ENCODE measurements at places on chromosomes 13 and 19. TPM values are rescaled to one million over a fixed set of nuclear protein-coding genes. Genes with fewer than 3 reads are reported as not detected.
A peak's percentile ranks its signal among the peaks of the same experiment; 100 is the strongest.

The HIF3A gene
- not detected for total RNA-seq

The PDCD5 gene
- 51.0 TPM for total RNA-seq

The SYNGR4 gene
- not detected for total RNA-seq

The IGSF23 gene
- total RNA-seq = not detected

The SIGLEC11 gene
- total RNA-seq = under 0.01 TPM

The CABP5 gene
- not detected for total RNA-seq

The SMIM44 gene
- not detected for total RNA-seq

- no peaks in the 10 kb centered on the region for H3K27me3 ChIP-seq
- DNase-seq = no peak
- H3K4me1 ChIP-seq = peaks cover 10% of the 10 kb centered on the region
- no peak overlapping the region for H3K27ac ChIP-seq
- no peaks in the 10 kb centered on the region for H3K36me3 ChIP-seq
Observed at GRCh38 chr13:94988654-94989053, 276.3 kb upstream of the SOX21 start.

DNA sequence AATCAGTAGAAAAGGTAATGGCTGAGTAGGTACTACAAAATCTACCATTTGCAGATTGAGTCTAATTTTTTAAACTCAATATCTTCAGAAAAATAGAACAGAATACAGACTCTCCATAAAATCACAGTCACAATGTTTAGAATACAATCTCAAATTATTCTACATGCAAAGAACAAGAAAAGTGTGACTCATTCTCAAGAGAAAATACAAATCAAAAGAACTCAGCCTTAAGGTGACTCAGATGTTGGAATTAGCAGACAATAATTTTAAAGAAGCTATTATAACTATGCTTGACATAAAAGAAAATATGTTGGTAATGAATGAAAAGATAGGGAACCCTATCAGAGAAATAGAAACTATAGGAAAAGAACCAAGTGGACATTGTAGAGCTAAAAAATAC, 78.9 kb downstream of the RXFP2 start:
- no peak overlapping the region for H3K4me3 ChIP-seq
- H3K36me3 ChIP-seq = no peaks in the 10 kb centered on the region
- H3K27ac ChIP-seq = no peak overlapping the region
- DNase-seq = no peak

DNA sequence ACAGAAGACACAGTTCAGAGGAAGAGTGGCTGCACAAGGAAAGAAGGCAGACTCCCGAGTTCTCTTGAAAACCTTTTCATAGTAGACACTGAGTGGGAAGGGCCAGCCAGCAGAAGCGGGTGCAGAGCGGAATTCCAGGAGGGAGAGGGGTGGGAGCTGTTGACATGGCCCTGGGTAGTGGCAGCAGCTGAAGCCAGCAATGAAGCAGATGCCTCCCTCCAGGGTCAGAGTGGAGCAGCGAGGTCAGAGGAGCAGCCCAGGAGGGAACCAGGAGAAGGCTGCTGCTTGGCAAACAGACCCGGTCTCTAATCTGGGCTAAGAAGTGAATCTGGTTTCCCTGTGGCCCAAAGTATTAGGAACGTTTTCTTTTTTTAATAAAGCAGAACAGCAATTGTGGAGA, 73.9 kb upstream of the SPATA13 start:
- H3K4me1 ChIP-seq = no peaks in the 10 kb centered on the region
- no peaks in the 10 kb centered on the region for H3K36me3 ChIP-seq
- DNase-seq = no peak
- peaks cover 12% of the 10 kb centered on the region for H3K27me3 ChIP-seq
- no peak overlapping the region for H3K4me3 ChIP-seq
- H3K27ac ChIP-seq = no peak overlapping the region

GRCh38 chr13:52850396-52851136, 2.1 kb upstream of the PCDH8 start:
- H3K4me1 ChIP-seq = no peaks in the 10 kb centered on the region
- peak; percentile 98 for DNase-seq
- H3K4me3 ChIP-seq = peak overlapping the region; percentile 72
- peaks cover 51% of the 10 kb centered on the region for H3K27me3 ChIP-seq
- no peak overlapping the region for H3K27ac ChIP-seq

- H3K27me3 ChIP-seq = no peaks in the 10 kb centered on the region
- DNase-seq = no peak
- no peaks in the 10 kb centered on the region for H3K4me1 ChIP-seq
- H3K36me3 ChIP-seq = peaks cover 9% of the 10 kb centered on the region
Observed at GRCh38 chr19:5130371-5131030, 161.6 kb downstream of the KDM4B start.

DNA sequence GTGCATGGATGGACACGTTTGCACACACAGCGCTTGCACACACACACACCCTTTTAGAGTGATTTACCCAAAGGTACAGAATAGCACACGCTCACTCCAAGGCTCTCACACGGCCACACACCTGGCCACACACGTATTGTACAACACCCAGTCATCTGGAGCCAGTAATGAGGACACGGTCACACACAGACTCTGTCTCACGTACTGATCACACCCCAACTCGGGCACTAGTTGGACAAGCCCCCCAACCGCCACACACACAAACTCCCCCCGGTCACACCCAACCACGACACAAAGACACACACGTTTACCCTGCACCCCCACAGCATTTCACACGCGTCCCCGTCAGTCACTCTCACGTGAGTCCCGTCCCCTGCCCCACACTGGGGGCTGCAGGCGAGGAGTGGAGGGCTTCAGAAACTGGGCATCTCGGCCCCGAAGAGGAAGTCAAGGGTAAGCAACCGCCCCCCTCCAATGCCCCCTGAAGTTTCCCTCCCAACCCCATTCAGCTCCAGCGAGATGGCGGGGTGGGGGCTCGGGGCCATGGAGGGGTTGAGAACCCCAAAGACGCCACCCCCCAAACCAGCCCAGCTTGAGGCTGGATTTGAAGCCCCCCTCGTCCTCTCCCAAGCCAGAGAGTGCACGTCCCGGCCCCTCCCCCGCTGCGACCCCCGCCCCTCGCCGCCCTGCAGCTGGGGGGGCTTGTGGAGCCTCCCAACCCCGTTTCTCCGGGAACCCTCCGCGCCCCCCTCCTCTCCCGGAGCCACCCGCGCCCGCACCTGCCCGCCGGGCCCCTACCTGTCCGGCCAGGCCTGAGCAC, 599 bp downstream of the OLFM2 start:
- peak overlapping the region; percentile 70 for H3K27ac ChIP-seq
- H3K4me1 ChIP-seq = peaks cover 10% of the 10 kb centered on the region
- no peak for DNase-seq
- no peaks in the 10 kb centered on the region for H3K36me3 ChIP-seq
- H3K4me3 ChIP-seq = no peak overlapping the region
- H3K27me3 ChIP-seq = peaks cover 42% of the 10 kb centered on the region

- DNase-seq = peak; percentile 41
- peaks cover 24% of the 10 kb centered on the region for H3K4me1 ChIP-seq
- H3K27me3 ChIP-seq = no peaks in the 10 kb centered on the region
- H3K36me3 ChIP-seq = no peaks in the 10 kb centered on the region
- no peak overlapping the region for H3K4me3 ChIP-seq
Observed at GRCh38 chr13:90445179-90445578, 902.3 kb upstream of the MIR17HG start.

- peak; percentile 84 for DNase-seq
- peak overlapping the region; percentile 23 for H3K27ac ChIP-seq
- H3K4me1 ChIP-seq = peaks cover 13% of the 10 kb centered on the region
Observed at GRCh38 chr19:5006201-5006600, 37.3 kb downstream of the KDM4B start.

GRCh38 chr19:53461866-53462265, 5.7 kb upstream of the ZNF813 start:
- DNase-seq = peak; percentile 17
- H3K4me1 ChIP-seq = no peaks in the 10 kb centered on the region
- H3K4me3 ChIP-seq = no peak overlapping the region
- no peaks in the 10 kb centered on the region for H3K36me3 ChIP-seq
- H3K27me3 ChIP-seq = peaks cover 3% of the 10 kb centered on the region

- H3K4me1 ChIP-seq = peaks cover 28% of the 10 kb centered on the region
- DNase-seq = peak; percentile 97
- no peaks in the 10 kb centered on the region for H3K27me3 ChIP-seq
- peak overlapping the region; percentile 69 for H3K4me3 ChIP-seq
- no peaks in the 10 kb centered on the region for H3K36me3 ChIP-seq
- peak overlapping the region; percentile 24 for H3K27ac ChIP-seq
Observed at GRCh38 chr13:110559429-110559943, 2.0 kb downstream of the RAB20 start.

DNA sequence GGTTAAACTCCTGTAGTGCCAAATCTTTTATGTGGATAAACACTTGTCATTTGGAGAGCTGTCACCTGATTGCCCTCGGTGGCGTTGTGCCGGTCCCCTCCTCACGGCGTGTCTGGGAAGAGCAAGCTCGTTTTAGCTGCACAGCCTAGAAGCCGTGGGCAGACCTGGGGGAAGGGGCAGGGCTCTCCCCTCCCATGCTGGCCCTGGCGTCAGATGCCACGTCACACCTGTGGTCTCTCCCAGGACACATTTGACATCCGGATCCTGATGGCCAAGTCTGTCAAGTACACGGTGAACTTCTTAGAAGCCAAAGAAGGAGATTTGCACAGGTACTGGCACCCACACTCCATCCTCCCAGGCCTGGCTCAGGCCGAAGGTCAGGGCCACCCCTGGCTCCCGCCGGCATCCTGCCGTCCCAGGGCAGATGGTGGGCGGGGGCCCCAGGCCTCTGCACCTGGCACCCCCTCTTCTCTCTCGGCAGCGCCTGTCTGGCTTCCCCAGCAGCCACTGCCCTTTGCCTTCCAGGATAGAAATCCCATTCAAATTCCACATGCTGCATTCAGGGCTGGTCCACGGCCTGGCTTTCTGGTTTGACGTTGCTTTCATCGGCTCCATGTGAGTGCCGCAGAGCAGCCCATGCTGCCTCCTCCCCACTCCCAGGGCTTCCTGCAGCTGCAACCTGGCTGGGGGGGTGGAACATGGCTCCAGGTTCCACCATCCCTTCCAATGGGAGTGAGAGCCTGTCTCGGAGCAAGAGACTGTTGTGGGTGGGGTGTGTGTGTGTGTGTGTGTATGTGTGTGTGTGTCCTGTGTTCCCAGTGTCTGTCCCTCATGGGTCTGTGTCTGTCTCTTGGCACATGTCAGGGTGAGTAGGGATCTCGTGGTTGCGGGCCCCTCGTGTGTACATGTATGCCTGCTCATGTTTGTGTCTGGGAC, 8.8 kb downstream of the YIPF2 start:
- DNase-seq = peak; percentile 61
- H3K4me1 ChIP-seq = peaks cover 11% of the 10 kb centered on the region
- H3K27ac ChIP-seq = no peak overlapping the region
- no peaks in the 10 kb centered on the region for H3K27me3 ChIP-seq
- peaks cover 57% of the 10 kb centered on the region for H3K36me3 ChIP-seq

- no peaks in the 10 kb centered on the region for H3K4me1 ChIP-seq
- DNase-seq = no peak
- no peak overlapping the region for H3K27ac ChIP-seq
- H3K27me3 ChIP-seq = no peaks in the 10 kb centered on the region
Observed at GRCh38 chr13:25069911-25070310, 26.0 kb upstream of the PABPC3 start.

DNA sequence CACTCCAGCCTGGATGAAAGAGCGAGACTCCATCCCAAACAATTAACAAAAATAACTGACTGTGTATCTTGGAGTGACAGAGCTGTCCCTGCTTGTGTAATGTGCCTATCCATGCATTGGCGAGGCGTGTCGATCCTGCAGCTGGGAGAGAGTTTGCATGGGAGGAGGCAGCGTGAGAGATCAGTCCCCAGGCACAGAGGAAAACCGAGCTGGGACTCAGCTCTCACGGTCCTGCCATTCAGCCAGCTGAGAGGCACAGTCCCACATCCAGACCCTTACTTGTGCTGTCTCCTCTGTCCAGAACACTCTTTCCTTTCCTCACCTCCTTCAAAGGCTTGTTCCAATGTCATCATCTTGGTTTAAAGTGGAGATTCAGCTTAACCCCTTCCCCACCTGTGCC, 11.9 kb upstream of the SULT2B1 start:
- no peak overlapping the region for H3K27ac ChIP-seq
- H3K4me1 ChIP-seq = peaks cover 4% of the 10 kb centered on the region
- H3K4me3 ChIP-seq = no peak overlapping the region
- no peaks in the 10 kb centered on the region for H3K27me3 ChIP-seq

DNA sequence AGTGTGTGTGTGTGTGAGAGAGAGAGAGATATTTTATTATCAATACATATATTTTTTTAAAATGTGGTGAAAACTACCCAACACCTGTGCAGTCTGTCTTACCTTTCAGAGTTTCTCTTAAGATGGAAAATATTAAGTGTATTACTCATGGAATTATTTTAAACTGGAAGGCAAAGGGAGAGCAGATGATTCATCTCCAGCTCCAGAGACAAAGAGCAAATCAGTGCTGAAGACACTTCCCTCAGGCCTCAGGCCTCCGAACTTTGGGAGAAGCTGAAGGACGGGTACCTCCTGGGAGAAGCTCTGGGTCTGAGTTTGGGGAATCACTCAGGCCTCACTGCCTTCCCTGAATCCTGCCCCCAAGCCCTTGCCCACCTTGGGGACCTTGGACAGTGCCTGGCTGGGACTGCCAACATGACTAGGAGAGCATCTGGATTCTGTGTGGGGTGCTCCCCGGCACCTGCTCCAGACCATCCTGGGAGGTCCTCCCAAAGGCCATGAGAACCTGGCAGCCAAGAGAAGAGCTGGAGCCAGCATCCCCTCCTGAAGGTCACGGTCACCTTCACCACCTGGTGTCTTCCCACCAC, 170.4 kb upstream of the UBL3 start:
- H3K4me1 ChIP-seq = peaks cover 28% of the 10 kb centered on the region
- H3K4me3 ChIP-seq = no peak overlapping the region
- peak overlapping the region; percentile 45 for H3K27ac ChIP-seq
- H3K36me3 ChIP-seq = no peaks in the 10 kb centered on the region
- H3K27me3 ChIP-seq = no peaks in the 10 kb centered on the region

GRCh38 chr19:48752496-48753365, at the start of gene FUT1:
Gene FUT1, minus strand, starts transcription at chr19:48752641. Its CDS starts 1,360 bp downstream, at chr19:48751281.
- DNase-seq = peak; percentile 82
- H3K27me3 ChIP-seq = peaks cover 40% of the 10 kb centered on the region
- H3K4me3 ChIP-seq = no peak within 1 kb of the TSS
- H3K4me1 ChIP-seq = no peaks in the 10 kb centered on the region
- H3K36me3 ChIP-seq = no peaks in the 10 kb centered on the region

GRCh38 chr13:42361701-42362100, 89.7 kb downstream of the AKAP11 start:
- no peak overlapping the region for H3K4me3 ChIP-seq
- no peaks in the 10 kb centered on the region for H3K36me3 ChIP-seq
- no peak overlapping the region for H3K27ac ChIP-seq
- H3K4me1 ChIP-seq = peaks cover 3% of the 10 kb centered on the region

All from osteoblast (primary cell).